Fibroblast of mammary gland (primary cell): ENCODE measurements at places on chromosomes 5 and 9.

GRCh38 chr5:107980923-107981692 is 310.4 kb upstream of the EFNA5 start:
- DNase-seq: peak; percentile 43

- peak; percentile 10 for DNase-seq
Observed at GRCh38 chr9:88378317-88378716, 9.9 kb upstream of the SPIN1 start.

DNA sequence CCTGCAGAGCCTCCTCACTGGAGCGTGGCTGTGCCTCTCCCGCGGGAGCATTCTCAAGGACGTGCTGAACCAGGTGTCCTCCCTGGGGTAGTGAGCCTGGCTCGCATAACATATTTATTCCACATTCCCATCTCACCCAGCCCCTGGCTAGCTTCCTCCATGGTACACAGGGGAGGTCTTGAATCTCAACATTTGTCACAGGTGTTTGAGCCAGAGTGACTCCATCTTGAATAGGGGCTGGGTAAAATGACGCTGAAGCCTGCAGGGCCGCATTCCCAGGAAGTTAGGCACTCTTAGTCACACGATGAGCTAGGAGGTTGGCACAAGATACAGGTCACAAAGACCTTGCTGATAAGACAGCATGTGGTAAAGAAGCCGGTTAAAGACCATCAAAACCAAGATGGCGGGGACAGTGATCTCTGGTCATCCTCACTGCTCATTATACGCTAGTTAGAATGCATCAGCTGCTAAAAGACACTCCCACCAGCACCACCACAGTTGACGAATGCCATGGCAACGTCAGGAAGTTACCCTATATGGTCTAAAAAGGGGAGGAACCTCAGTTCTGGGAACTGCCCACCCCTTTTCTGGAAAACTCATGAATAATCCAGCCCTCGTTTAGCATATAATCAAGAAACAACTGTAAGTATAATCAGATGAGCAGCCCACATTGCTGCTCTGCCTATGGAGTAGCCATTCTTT is 273.8 kb upstream of the IRX4 start:
- no peak for DNase-seq

GRCh38 chr5:174295702-174296436 is 250.4 kb downstream of the NSG2 start:
- DNase-seq: no peak

GRCh38 chr5:176737746-176738636 is 72.4 kb upstream of the UNC5A start:
- no peak for DNase-seq

DNA sequence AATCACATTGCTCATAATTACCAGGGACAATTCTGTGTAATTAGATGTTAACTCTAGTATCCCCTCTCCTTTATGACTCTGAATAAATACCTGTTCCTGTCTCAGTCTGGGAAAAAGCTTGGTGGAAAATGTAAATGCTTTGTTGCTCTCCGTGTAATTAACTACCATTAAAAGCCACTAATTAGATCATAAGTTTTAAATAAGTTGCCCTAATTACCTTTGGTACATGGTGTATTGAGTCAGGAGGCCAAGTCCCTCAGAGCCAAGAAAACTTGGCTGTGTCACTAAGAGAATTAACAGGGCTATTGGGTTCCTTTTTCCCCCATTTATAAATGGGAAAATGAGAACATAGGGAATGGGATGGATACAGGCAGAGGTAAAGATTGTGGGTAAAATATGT is 617.6 kb downstream of the TLR4 start:
- DNase-seq: no peak

- no peak for DNase-seq
Observed at GRCh38 chr5:142645456-142645855, 40.4 kb downstream of the FGF1 start.

DNA sequence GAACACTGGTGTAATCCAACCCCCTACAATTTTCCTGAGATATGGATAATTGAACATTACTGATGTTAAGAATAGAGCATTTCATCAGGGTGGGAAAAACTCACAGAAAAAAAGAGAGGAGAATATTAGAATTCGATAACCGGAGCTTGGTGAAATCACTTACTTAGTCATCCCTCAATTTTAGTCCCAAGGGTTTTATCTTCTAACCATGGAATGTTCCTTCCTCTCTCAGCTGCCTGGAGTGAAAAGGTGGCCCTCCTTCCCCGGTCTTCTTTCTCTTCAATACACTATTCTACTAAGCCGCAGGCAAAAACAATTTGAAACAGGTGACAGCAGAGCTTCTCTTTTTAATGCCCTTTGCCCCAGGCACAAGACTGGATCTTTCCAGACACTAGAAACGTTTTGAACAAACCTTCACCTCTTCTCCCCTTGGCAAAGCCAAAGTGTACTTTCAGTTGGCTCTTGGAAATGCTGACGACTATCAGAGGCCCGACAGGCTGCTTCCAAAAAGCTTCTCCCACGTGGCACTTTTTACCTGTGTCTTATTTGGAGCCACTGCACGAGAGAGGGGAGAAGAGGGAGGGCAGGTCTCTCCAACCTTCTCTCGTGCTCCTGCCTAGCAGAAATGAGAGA is 543.9 kb downstream of the TLE1 start:
- DNase-seq: peak; percentile 54

GRCh38 chr5:6717687-6718086 is 4.5 kb downstream of the TENT4A start:
- no peak for DNase-seq

DNA sequence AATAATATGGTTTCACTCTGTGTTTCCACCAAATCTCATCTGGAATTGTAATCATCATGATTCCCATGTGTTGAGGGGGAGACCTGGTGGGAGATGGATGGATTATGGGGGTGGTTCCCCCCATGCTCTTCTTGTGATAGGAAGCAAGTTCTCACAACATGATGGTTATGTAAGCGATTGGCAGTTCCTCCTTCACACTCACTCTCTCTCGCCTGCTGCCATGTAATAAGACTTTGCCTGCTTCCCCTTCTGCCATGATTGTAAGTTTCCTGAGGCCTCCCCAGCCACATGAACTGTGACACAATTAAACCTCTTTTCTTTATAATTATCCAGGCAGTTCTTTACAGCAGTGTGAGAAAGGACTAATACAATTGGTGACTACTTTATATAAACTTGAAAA is 48.4 kb downstream of the PTBP3 start:
- DNase-seq: no peak

DNA sequence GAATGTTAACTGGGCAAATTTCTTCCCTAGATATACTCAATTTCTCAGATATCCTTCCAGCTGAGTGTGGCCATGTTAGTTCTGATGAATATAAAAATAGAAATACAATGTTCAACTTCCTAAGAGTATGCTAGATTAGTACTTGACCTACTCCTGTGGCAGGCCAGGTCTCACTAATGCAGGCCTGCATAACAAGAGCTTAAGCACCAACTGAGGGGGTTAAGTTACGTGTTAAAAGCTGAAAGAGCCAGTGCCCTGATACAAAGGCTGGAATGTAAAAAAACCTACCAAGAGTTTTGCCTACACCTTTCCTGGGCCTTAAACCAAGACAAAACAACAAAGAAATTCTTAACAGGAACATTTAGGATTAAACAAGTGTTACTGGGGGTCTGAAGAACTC is 102.8 kb downstream of the MRPS30 start:
- DNase-seq: no peak

- peak; percentile 63 for DNase-seq
Observed at GRCh38 chr5:172110921-172111851, 76.8 kb downstream of the STK10 start.

DNA sequence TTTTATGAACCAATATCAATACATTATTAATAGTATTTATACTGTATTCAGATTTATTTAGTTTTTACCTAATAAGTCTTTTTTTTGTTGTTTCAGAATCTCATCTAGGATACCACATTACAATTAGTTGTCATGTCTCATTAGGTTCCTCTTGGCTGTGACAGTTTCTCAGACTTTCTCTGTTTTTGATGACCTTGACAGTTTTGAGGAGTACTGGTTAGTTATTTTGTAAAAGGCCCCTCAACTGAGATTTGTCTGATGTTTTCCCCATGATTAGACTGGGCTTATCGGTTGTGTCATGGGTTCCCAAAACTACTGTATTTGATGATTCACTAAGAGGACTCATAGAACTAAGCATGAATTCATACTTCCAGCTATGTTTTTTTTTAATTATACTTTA is 56.3 kb downstream of the RNF180 start:
- DNase-seq: no peak

- no peak for DNase-seq
Observed at GRCh38 chr5:116632890-116633289, 58.3 kb upstream of the SEMA6A start.

GRCh38 chr9:78927099-78927940 is 630.4 kb downstream of the PSAT1 start:
- no peak for DNase-seq

- DNase-seq: no peak
Observed at GRCh38 chr9:90569511-90569910, 73.1 kb downstream of the DIRAS2 start.

GRCh38 chr9:86642721-86643120 is 288.5 kb upstream of the TUT7 start:
- DNase-seq: no peak

DNA sequence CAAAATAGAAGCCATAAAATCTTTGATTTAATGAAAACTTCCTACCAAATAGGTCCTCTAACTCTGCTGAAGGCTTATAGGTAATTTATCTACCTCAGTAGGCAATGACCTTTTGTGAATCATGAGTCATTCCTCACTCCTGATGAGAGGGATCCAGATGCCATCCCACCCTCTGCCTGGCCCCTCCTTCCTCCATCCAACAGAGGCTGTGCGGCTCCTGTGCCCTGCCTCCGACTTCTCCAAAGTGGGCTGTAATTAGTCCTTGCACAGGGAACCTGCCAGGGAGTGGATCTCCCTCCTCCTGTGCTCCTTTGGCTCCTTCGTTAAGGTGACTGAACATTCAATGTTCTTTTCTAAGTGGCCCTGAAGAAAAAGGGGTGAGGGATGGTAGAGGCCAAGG is 213.9 kb upstream of the TBCA start:
- DNase-seq: no peak

- DNase-seq: no peak
Observed at GRCh38 chr9:89825669-89826068, 220.9 kb downstream of the GADD45G start.

- DNase-seq: no peak
Observed at GRCh38 chr5:156274453-156274852, 52.5 kb upstream of the SGCD start.

- DNase-seq: no peak
Observed at GRCh38 chr9:113421726-113422125, 11.2 kb downstream of the C9orf43 start.

DNA sequence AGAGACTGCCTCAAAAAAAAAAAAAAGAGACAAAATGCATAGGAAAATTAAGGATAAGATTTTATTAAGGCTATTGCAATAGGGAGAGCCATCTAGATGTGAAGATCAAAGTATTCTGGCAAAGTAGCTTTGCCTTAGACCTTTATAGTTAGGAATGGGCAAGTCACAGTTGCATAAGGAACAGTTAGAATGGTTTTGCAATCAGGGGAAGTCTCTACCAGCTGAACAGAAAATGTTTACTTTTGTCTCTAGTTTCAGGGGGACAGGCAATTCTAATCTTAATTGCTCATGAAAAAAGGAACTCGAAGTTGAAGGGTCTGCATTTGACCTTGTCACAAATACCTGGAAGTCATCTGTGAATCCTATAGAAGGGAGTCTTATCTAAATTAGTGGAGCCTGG is 13.1 kb upstream of the ATP6V1G1 start:
- no peak for DNase-seq

DNA sequence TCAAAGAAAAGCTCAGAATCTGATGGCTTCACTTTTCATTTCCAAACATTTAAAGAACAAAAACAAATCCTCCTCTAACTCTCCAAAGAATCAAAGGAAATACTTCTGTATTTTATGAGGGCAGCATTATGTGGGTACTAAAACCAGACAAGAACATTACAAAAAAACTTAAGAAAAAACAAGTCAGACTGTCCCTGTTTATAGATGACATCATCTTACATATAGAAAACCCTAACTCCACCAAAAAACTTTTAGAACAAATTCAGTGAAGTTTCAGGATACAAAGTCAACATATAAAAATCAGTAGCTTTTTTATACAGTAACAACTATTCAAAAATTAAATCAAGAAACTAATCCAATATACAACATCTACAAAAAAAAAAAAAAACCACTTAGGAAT is 136.2 kb downstream of the PJA2 start:
- DNase-seq: no peak

- DNase-seq: no peak
Observed at GRCh38 chr5:169173372-169173771, 127.6 kb downstream of the SLIT3 start.

DNA sequence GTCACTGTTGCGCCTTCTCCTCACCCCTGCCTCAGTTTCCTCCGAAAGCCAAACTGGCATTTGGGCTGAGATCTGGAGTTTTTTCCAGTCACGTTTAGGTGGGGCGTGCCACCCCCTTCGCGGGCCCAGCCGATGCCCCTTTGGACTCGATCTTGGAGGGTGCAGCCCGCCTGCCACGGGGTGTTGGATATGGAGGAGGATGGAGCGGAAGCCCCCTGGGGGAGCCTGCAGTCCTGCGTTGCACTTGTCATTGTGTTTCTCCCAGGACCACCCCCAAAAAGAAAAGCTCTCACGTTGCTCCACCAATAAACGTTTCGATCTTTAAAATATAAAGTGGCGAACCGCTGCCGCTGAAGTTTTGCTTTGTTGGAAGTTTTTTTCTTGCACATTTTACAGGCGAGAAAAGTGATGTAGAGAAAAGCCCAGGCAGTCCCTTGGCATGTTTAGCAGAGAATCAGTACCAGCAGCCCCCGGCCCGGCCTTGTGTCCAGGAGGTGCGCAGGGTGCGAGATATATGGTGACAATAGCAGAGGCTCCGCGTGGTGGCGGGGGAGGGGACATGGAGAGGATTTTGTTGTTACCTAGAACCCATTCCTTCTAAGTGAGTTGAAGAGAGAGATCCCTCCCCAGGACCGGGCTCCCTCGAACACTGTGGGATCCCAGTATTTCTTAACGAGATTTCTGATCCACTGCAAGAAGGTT is 681 bp downstream of the F2R start:
- no peak for DNase-seq

DNA sequence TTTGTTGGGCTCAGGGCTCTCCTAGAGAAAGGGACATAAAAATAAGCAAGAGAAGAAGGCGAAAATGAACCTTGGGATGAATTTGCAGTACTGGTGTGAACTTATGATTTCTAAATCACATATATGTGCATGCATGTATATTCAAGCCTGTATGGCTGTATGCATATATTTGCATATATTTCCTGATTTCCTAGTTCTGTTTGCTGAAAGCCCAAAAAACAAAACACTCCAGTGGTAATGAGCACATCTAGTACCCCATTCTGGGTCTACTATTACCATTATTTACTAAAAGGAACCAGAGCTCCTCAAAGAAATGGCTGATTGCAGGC is 7.3 kb downstream of the ZFP62 start:
- no peak for DNase-seq

DNA sequence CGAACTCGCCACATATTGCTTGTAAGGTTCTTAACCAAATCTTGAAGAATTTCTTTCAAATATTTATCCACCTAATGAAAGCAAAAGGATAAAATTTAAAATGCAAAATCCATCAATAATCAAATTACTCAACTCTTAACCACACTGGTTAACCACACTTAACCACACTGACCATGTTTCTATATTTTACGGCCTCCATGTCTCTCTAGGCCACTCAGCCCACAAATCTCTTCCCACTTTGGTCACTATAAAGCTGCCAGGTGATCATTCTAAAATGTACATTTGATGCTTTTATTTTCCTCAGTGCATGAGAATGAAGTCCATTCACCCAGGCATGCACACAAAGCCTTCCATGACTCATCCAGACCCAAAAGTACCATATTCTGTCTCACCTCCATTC is 56.4 kb upstream of the OR2K2 start:
- peak; percentile 24 for DNase-seq

GRCh38 chr5:62896121-62896893 is 317.7 kb downstream of the LRRC70 start:
- no peak for DNase-seq
